ENCODE measurements at places on chromosomes 13 and 19. TPM values are rescaled to one million over a fixed set of nuclear protein-coding genes. Genes with fewer than 3 reads are reported as not detected.

Gene ZIC2
- 0.38 TPM for total RNA-seq

Gene LGALS7B
- total RNA-seq = not detected

Gene PEG3
- total RNA-seq = 11.8 TPM

Gene DAND5
- not detected for total RNA-seq

DNA sequence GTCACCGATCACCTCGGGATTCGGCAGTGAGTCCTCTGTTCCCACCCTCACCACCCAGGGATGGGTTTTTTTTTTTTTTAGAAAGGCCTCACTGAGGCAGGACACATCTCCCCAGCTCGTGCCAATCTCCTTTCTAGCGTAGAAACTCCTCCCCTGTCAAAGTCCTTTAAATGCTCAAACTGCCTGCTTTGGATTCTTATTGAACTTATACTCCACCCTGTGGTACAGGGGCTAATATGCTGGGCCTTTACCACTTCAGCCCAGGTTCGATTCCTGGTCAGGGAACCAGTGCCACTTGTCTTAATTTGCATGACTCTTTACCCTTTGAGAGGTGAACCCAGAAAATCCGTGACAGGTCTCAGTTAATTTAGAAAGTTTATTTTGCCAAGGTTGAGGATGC, 8.3 kb upstream of the ZNF14 start:
- no peak for DNase-seq

DNA sequence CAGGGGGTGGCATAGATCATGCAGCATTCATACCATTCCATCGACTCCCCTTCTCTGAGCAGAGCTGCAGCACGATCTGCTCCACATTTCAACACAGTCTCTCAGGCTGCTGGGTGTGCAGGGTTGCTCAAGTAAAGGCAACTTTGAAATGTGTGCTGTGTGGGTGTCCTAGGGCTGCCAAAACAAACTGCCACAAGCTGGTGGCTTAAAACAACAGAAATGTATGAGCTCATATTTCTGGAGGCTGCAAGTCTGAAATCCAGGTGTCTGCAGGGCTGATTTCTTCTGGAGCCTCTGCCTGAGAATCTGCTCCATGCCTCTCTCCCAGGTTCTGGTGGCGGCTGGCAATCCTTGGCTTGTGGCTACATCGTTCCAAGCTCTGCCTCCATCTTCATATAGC, 63.7 kb upstream of the WDFY2 start:
- DNase-seq = peak; percentile 86

GRCh38 chr13:106393776-106394175, 141.7 kb downstream of the EFNB2 start:
- no peak for DNase-seq

DNA sequence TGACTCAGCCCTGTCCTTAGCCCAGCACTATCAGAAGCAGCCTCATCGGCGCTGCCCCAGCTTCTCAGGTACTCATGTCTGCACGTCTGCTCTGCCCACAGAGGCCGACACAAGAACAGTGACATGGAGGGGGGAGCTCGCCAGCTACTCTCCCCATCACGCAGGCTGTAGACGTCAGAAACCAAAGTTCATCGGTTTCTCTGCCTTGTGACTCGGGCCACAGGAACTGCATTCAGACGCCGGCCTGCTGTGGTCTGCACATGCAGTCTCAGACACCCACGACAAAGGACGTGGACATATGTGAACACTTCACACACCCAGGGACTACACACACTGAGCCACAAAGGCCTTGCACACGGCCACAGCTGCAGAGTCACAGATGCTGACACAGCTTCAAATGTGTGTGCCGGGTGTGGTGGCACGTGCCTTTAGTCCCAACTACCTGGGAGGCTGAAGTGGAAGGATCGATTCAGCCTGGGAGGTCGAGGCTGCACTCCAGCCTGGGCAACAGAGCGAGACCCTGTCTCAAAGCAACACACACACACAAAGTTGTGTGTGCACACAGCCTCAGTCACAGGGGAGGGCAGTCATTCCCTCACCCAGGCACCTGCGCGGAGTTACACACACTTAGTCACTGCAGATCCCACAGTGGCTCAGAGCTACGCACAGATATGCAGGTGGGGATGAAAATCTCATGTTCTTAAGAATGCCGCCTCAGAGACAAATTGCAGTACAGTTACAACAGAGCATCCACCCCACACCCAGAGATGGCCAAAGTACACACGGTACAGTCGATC, 4.9 kb upstream of the ZFP36 start:
- DNase-seq = peak; percentile 92

- DNase-seq = no peak
Observed at GRCh38 chr19:11027381-11027780, 61.9 kb upstream of the LDLR start.

DNA sequence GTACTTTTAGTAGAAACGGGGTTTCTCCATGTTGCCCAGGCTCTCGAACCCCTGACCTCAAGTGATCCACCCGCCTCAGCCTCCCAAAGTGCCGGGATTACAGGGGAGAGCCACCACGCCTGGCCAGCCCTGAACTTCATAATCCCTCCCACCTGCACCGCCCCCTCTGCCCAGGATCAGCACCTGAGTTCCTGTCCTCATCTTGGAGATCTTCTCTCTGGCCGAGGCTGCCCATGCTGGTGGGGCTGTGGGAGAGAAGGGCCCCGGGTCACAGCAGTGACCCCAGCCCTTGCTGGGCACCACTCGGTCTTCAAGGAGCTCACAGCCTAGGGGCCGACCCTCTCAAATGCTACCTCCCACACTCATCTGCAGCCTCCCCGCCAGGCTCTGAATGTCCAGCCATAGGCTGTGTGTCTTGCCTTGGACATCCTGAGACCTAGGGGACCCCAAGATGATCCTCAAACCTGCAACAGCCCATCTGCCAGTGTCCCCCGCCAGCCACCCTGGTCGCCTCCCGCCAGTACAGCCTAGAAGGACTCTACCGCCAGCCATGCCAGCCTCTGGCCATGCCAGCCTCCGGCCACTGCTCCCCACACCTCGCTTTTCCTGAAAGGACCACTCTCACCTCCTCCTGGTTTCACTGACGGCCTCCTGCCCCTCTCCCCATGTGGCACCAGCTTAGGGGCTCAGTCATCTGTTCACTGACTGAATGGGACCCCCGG, 1.5 kb downstream of the ATP8B3 start:
- DNase-seq = no peak

Data from left lobe of liver (tissue), 2 donors.